ENCODE measurements at places on chromosomes 4 and X.

DNA sequence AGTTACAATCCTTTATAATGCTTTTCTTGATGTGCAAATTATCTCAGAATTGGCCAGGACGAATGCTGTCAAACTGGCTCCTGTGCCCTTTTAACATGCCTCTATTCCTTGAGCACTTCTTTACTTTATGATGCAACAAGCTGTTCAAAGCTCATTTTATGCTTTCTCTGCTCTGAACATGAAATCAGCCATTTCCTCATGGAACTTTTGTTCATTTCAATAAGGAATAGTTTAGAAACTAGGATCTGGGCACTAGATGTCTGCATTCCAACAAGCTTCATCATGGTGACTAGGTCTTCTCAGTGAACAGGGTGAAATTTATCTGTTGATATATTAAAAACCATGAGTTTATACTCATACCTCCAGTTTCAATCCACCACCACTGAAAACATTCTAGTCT, 87.3 kb upstream of the TEX13A start:
- no peak for DNase-seq

DNA sequence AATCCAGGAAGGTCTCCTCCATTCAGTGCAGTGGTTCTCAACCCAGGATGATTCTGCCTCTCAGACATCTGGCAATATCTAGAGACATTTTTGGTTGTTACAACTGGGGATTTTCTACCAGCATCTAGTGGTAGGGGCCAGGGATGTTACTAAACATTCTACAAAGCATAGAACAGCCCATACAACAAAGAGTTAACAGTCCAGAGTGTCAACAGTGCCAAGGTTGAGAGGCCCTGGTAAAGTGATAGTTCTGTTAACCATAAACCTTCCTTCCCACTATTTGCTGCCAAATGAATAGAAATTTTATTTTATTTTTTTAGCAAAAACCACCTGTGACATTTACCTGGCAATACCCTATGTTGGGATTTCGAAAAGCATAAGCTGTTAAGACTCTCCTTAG, 92.8 kb upstream of the UCP1 start:
- DNase-seq = no peak

- no peak for DNase-seq
Measured at GRCh38 chrX:2242326-2242725, 258.4 kb downstream of the DHRSX start.

DNA sequence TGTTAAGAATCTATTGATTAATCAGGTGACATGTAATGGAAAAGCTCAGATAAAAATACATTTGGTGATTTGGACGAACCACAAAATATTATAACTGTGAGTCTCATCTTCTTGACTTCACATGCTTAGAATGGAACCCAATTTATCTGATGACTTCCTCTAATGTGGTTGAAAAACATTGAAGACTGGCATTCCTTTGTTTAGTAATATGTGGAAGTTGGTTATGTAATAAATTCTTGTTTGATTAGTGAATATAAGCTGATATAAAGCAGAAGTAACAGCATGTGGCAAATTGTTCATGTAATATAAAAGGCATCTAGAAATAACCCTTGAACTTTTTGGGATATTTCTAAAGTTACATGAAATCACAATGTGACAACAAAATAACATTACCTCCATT, 9.7 kb downstream of the GIMD1 start:
- no peak for DNase-seq

DNA sequence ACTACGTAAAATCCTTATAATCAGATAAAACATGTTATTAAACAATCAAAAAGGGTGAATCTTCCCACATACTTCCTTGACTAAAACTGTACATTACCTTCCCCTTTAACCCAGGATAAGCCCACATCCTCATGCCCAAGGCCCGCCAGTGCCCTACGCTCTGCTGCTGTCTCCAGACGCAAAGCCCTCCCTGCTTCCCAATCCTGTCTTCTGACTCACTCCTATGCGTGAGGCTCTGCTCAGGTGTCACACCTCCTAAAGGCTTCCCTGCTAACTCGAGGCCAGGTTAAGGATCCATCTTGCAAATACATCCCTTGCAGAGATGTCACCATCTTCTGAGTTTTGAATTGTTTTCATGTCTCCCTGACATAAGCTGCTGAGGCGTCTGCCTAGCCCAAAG, 61.6 kb downstream of the STX18 start:
- no peak for DNase-seq

DNA sequence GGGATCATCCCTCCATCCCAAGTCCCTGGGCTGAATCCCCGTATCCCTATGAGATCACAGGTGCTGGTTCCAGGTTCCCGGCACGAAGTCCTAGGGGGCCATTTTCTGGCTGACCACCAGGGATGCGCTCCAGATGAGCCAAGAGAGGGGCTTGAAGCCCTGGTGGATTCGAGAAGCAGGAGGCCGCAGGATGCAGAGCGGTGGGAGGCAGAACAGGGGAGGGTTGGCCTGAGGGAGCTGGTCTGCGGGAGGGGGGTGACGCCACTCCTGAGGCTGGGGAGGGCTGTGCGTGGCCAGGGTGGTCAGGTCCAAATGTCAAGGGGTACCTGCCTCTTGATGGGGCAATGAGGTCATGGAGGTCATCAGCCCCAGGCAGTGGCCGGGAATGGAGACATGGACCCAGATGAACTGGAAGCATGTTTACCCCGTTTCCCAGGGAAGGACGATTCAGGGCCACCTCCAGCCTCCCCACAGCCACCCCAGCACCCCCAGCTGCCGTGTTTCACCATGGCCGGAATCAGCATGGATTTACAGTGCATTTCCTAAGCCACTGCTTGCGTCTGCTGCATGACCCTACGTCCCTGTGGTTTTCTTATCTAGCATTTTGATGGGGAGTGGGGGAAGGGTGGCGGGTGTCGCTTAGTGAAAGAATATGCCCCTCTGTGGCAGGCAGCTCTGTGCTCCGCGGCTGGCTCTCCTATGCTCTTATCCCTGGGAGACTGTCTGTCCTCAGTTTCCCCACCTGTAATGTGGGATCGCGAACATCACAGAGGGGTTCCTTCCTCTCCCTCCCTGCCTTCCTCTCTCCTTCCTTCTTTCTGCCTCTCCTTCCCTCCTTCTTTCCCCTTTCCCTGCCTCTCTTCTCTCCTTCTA, 17.0 kb upstream of the HTRA3 start:
- no peak for DNase-seq

DNA sequence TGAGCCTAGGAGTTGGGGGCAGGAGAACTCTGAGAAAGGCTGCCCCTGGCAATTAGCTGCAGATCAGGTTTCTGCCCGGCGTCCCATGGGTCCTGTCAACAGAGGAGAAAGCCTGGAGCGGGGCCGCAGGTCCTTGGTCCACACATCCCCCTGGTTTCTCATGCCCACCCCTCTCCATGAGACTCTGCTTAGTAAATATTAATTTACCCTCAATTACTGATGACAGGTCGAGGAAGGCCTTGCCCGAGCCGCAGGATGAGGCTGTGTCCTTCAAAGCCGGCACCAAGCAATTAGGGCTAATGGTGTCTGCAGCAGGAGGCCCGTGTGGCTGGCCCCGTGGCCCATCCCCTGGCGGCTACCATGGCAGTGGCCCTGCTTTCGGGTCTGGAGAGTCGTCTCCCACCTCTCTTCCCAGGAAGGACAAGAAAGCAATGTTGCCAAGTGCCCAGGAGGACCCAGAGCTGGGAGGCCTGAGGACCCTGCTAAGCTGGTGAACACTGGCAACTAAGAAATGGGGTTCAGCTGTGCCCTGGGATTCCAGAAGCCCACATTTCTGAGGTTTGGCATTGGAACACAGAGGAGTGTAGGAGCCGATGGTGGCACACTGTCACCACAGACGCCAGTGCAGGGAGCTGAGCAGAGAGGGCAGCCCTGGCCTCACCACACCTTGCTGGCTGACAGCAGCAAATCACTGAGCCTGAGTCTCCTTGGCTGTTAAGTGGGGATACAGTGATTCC, 114.6 kb downstream of the CPZ start:
- DNase-seq = peak; percentile 28

DNA sequence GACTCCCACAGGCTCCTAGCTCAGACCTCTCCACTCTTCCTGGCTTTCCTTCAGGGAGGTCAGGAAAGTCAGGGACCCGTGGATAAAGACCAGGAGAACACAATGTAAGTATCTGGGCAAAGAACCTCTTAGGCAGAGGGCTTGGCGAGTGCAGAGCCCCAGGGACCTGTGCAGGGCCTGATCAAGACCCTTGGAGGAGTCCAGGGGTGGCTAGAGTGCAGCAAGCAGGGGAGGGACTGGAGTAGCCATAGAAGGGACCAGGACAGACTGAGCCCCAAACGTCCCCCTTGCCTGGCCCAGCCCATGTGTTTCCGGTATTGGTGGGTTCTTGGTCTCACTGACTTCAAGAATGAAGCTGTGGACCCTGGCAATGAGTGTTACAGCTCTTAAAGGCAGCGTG, 5.9 kb upstream of the TNIP2 start:
- no peak for DNase-seq

DNA sequence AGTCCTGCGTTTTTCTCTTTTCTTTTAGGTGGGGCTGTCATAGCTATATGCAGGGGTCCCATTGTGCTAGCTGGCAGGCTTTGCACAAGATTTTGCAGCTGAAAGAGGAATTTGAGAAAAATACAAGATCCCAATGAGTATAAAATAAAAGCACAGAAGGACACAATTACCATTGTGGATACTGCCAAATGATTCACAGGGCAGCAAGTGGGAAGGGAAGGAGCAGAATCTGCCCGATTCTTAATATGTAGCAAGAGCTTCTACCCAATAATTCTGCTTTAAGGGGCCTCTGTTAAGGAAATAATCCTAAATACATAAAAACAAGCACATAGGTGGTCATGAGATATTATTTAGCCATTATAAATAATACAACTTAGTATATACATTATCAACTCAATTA, 25.9 kb upstream of the ING2 start:
- DNase-seq = no peak

DNA sequence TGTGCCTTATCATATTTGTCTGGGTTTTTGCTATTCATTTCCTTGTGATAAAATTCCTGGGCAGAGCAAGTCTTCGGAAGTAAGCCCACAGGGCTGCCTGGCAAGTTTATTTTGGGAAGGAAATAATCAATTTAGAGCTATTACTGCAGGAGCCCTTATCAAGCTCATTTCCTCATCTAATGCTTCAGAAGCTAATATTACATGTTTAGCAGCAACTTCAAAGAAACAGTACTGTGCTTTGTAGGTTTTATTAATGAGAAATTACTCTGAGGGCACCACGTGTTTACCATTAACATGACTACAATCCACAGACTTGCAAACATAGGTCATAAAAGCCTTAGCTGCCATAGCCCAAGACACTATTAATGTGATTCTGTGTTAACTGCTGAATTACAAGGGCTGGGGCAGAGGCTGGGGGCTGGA, 540.0 kb downstream of the SPRY1 start:
- DNase-seq = no peak

DNA sequence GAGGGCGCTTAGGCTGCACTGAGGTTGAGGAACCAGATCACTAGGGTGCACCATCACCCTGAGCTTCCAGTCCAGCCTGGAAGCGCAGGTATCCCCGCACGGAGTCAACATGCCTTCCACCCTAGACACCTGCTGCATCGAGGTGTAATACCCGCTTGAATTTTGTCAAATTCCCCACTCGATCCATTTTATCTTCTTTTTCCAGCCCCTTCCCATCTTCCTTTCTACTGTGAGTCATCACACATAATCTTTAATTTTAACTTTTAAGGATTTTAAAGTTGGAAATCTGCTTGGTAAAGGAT, 821 bp downstream of the PLK4 start:
- DNase-seq = no peak

DNA sequence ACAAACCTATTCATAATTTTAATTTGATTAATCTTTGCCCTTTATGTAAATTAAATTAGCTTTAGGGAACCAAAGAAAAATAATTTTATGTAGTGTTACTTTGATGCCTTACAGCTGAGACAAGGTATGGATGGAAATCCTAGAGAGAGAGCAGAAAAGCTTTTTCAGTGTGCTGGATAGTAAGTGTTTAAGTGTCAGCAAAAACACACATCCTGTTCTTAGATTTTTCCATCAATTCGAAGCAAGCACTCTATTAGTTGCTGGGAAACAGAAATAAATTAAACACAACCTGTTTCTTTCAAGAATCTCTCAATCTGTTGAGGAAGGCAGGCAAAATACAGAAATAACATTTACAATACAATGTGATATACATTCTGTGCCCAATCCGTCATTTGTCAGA, 327.8 kb downstream of the GALNTL6 start:
- DNase-seq = no peak

DNA sequence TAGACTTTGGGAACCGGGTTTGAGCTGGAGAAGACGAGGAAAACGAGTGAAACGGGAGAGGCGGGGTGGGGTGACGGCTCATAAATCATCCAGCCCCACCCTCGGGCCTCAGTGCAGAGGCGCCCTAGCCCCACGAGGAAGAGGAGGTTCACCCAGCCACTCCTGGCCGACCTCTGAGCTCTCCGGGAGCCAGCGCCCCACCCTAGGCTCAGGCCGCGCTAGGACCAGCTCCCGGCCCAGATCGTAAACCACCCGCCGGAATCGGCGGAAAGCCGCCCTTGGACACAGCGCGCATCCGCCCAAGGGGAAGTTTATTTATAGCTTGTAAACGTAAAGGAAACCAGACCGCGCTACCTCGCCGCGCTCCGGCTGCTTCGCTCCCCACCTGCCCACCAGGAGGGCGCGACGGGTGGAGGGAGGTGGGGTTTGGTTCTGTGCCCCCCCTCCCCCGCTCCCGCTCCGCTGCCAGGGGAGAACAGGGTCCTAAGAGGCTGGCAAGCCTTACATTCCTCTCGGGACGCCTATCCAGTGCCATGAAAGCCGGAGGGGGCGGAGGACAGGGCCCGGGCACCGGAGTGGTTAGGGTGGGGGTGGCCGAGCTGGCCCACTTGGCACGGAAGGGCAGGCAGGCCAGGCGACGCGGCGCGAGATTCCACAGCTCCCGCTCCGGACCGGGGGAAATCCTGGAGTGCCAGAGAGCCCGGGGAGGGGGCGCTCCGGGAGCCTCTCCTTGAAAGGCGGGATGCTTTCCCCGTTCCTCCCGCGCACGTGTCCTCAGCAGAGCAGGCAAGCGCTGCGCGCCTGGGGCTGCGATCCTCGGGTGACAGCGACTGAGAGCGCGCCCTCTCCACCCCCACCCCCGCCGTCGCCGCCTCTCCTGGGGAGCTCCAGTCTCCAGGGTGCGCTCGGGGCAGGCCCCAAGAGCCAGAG, 84.2 kb downstream of the BCOR start:
- DNase-seq = peak; percentile 61
